ENCODE measurements at places on chromosomes 7 and 10.

- DNase-seq: no peak
These were observed 191.9 kb downstream of the CDK14 start for GRCh38 chr7:90788052-90788451.

DNA sequence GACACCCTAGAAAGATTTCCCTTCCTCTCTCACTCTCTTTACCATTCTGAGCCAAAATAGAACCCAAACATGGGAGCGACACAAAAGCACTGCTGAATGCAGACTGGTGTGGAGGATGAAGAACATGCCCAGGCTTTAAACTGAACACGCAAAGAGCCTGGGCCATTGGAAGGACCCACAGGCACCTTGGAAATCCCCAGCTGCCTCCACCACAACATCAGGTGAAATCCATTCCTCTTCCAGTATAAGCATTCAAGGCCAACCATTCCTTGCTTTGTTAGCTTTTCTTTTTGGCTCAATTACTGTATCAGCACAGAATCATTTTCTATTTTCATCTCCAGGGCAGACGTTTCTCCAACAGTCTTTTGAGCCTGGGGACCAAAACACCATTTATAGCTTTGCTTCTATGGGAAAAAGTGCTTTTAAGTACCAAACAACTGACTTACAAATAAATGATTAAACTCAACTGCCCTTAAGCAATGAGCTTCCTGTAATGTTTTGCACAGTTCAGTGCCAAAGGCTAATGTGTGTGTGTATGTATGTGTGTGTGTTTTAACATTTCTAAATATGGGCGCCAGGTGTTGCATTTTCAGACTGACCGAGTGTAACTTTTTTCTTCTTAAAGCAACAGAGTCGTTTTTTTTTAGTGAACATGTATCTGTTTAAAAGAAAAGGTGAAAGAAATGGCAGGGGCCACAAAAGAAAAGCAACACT is 16.2 kb upstream of the BLNK start:
- DNase-seq: no peak

GRCh38 chr7:36227223-36227622 is 74.2 kb downstream of the EEPD1 start:
- DNase-seq: no peak

DNA sequence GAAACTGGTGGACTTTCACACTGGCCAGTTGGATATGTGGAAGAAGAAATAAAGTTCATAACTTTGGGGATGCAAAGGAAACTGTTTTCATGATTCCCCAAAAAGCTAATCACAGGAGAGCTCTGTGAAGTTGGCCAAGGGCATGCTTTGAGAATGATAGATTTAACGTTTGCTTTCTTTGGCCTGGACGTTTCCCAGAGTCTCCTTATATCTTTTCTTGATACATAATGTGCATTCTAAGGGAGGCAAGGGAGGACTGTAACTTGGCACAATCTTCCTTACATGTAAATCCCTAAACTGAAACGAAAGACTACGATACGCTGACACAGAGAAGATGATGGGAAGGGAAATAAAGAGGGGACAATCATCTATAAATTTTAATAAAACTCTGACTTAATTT is 176.5 kb upstream of the INHBA start:
- no peak for DNase-seq

- DNase-seq: no peak
These were observed 392.1 kb upstream of the MGMT start for GRCh38 chr10:129074939-129075338.

GRCh38 chr10:121312587-121312986 is 285.7 kb downstream of the FGFR2 start:
- no peak for DNase-seq

DNA sequence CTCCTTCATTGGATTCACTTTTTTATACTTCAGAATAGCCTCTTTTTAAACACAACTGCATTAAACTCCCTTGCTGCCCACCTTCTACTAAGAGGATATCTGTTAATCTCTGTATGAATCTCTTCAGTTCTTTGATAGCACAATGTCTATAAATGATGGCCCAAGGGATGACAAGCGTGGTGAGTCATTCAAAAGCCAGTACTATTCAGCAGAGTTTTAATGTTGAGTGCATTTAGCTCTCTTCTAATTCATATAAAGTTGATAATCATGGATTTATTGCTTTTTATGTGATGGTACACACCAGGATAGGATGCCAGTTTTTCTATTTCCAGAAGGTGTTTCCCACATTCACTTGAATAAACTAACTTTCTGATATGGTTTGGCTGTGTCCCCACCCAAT is 57.4 kb upstream of the HECTD2 start:
- no peak for DNase-seq

DNA sequence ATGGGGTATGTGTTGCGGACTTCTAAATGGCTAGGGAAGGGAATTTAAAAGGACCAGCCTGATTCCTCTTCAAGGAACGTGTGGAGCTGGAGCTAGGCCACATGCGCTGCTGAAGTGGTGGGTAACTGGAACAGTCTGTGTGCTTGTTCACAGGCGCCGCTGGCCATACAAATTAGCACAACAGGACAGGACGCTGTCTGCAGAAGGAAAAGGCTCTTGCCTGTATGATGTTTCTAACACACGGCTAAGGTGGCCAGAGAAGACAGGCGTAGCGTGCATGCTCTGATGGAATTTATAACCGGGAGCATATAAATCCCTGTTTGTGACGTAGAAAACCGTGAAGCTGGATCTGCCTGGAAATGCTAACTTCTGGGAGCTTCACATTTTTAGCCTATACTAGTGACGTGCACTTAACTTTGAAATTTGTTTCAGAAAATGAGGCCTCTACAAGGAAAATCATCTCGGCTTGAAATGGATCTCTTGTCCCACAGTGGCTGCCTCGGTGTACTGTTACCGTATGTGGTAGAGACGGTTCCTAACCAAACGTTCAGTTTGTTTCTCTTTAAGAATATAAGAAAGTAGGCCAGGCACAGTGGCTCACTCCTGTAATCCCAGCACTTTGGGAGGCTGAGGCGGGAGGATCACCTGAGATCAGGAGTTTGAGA is 569.4 kb downstream of the PTPRN2 start:
- no peak for DNase-seq

DNA sequence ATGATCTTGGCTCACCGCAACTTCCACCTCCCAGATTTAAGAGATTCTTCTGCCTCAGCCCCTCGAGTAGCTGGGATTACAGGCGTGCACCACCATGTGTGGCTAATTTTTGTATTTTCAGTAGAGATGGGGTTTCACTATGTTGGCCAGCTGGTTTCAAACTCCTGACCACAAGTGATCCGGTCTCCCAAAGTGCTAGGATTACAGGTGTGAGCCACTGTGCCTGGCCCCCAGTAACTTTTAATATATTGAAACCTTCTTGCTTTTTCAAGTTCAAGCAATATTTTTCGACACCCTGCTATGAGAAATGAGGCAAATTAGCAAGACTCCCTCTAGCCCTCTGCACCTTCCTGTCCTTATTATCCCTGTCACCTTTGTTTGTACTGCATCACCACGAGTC is 144.0 kb downstream of the EVX1 start:
- DNase-seq: no peak

GRCh38 chr7:56218510-56218909 is 102.3 kb upstream of the NUPR2 start:
- peak; percentile 91 for DNase-seq

DNA sequence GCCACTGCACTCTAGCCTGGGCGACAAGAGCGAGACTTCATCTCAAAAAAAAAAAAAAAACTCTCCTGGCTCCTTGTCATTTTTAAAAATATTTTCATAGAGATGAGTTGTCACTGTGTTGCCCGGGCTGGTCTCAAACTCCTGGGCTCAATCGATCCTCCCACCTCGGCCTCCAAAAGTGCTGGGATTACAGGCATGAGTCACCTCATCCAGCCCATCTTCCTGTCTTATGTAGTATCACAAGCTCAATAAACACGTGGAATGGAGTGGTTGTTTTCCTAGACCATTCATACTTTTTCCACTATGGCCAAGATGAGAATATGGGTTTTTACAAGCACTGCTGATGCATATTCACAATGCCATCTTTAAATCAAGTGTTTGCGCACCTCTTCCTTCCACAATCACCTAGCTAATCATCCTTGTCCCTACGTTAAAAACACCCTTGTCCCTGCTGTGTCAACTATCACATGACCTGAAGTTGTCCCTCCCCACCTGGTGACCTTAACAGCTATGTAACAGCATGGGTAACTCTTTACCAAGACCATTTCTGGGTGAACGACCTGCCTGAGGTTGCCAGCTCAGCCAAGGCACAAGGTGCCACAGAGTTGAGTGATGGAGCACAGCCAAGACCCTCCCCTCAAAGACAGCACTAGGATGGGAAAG is 21.3 kb downstream of the DLG5 start:
- DNase-seq: no peak

DNA sequence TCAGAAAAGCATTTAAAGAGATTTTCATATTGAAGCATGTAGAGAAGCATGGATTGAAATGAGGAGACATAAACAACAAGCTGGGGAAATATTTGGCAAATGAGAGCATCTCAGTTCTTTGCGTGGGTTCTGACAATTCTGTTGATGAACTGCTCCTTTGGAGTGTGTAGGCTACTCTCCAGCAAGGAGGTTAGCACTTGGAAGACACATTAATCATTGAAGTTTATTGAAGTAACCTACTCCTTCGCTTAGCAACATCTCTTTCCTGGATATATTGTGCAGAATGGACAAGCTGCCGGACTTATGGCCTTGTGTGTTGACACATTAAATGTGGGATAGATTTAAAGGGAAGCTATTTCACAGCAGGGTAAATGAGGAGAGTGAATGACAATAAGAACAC is 354.5 kb upstream of the VWC2 start:
- no peak for DNase-seq

DNA sequence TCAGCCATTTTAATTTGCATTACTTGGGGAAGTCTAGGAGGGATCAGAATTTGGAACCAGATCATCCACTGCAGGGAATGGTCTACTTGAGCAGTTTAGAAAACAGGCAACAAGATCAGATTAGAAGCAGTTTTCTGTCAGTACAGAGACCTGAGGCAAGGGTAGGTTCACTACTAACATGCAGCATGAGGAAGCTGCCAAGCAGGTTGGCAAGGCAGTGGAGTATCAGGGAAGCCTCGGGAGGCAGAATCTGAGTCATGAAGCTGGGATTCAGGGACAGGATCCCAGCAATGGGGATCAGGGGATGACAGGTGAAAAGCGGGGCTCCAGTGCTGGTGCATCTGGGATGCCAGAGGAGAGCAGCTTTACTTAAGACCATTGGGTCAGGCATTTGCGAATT is 28.1 kb downstream of the ENO4 start:
- DNase-seq: no peak

GRCh38 chr7:9709216-9709615 is 1264.5 kb upstream of the PHF14 start:
- DNase-seq: no peak

All from SHP77 treated with DMSO at 0.1 percent for 48 hours (cell line).